Right cardiac atrium (tissue), 5 donors: ENCODE measurements at places on chromosomes 5 and 9. TPM values are rescaled to one million over a fixed set of nuclear protein-coding genes. Genes with fewer than 3 reads are reported as not detected.
A peak's percentile ranks its signal among the peaks of the same experiment; 100 is the strongest.

Gene AMBP
- total RNA-seq = not detected

Gene C5orf58
- 0.49 TPM for total RNA-seq

Gene PCA3
- not detected for total RNA-seq

Gene TAS2R1
- not detected for total RNA-seq

Gene LAMC3
- total RNA-seq = 0.51 TPM

Gene G3BP1
- 113 TPM for total RNA-seq

Gene ADAMTS12
- total RNA-seq = 1.4 TPM

DNA sequence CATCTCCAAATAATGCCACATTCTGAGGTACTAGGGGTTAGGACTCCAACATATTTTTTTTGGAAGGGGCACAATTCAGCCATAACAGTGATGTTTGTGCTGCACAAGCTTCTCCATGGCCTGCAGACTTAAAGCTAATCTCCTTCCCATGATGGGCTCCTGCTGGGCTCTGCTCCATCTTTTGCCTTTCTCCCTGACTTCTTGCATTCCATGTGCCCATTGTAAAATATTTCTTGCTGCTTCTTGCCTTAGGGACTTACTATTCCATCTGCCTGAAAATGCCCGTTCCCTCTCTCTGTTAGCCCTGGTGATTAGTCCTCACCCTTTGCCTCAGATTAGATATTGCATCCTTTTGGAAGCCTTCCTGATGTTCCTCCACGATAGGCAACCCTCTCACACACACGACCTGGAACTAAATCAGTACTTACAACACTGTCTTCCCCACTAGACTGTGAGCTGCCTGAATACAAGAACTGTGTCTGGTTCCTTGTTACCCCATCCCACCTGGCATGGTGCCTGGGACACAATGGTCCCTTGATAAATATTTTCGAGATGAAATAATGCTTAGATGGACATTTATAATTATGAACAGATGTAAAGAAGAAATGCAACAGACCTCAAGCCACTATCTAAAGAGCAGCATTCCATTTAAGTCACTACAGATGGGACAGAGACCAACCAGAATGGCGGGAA, 33.5 kb downstream of the OR1J1 start:
- peak; percentile 51 for DNase-seq

DNA sequence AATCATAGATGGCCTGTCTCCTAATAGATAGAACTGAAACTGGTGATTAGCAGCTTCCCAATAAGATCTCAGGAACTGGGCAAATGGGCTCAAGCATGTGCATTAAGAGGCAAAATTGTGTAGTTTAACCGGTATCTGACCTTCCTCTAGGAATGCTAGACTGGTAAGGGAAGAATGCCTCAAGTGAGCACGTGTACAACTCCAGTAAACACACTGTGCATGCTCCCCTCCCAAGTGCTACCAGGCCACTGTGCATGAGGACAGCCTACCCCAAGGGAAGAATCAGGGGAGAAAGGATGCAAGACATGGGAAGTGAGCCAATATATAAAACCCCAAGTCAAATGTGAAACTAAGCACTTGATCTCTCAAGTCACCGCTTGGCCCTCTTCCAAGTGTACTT, 1157.4 kb upstream of the CDH18 start:
- DNase-seq = no peak

- DNase-seq = no peak
Measured at GRCh38 chr5:44613936-44614335, 194.8 kb upstream of the MRPS30 start.

DNA sequence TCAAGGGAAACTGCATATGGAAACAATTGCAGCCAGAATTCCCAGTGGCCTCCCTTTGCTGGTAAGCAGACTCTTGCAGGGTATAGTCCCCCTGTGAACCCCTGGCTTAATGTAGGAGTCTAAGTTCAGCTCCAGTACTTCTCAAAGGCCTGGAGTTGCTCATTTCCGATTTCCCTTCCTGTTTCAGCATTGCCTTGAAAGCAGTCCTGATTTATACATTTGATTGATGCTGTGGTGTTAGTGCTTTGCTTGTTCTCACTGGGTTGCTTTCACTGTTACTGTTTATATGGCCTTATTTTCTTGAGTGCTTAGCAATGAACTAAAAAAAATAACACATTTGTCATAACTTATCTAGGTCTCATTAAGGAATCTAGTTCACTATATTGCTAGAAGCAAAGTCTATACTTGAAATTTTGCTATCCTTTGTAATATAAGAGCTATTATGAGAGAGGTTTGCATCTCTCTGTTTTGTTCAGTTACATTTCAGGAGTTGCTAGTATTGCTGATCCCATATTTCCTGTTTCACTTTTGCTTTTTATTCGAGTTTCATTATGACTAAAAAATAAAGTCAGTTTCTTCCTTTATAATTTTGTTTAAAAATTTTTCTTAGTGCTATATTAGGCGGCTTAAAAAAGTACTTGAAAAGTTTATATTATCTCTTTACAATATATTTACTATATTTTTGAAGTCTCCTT, 122.4 kb upstream of the NMUR2 start:
- no peak for DNase-seq

DNA sequence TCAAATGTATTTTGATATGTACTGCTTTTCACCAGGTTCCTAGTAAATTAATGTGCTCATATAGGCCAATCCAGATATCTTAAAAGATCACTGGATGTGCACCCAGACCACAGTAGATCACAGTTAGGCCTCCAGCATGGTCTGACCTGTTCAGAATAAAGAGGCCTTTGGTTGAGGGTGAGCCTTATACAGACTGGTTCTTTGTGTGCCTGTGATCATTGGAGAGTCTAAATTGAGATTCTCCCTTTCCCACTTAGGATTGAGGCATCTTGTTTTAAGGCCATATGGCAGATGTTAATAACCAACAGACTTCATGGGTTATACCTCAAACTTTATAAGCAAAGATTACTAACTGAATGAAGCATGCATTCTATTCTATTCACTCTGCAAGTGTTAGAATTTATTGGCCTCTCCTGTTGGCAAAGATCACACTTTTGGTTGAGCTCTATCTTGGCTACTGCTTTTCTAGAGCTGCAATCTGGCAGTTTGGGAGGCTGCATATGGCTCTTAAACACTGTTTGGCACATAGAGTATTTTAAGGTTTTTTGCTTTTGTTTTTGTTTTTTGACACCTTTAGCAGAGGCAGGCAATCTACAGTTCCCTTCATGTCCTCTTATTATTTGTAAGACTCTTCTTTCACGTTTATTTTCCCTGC, 8.5 kb downstream of the CHSY3 start:
- no peak for DNase-seq

DNA sequence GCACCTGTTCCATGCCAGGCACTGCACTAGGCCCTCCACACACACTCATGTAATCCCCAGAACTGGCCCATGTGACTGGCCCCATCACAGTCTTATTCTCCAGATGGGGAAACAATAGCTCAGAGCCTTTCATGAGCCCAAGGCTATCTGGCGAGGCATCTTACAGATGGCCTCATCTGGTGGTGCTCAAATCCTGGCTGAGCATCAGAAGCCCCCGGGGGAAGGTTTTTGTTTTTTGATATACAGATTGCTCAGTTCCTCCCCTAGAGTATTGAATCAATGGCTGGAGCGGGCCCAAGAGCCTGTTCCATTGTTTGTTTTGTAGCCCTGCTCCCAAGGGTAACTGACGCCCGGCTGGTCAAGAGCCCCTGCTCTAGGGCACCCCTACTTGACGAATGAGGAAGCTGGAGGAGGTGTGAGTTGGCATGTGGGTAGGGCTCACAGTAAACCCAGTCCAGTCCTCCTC, 145.3 kb upstream of the RAPGEF1 start:
- peak; percentile 49 for DNase-seq

GRCh38 chr5:157603333-157604190, 28.0 kb upstream of the ADAM19 start:
- DNase-seq = no peak

- DNase-seq = no peak
Measured at GRCh38 chr9:89837162-89837933, 232.5 kb downstream of the GADD45G start.
